ENCODE measurements at places on chromosomes 12 and 14.

GRCh38 chr14:105748204-105748578, 221.8 kb downstream of the TMEM121 start:
- DNase-seq, result no peak

GRCh38 chr14:102085948-102086708, 716 bp downstream of the HSP90AA1 start:
- peak; percentile 70 for DNase-seq

- DNase-seq, result no peak
These were observed 178.9 kb upstream of the BCL2L14 start for GRCh38 chr12:11891754-11892386.

- no peak for DNase-seq
These were observed 31.6 kb upstream of the FRS2 start for GRCh38 chr12:69438539-69438938.

DNA sequence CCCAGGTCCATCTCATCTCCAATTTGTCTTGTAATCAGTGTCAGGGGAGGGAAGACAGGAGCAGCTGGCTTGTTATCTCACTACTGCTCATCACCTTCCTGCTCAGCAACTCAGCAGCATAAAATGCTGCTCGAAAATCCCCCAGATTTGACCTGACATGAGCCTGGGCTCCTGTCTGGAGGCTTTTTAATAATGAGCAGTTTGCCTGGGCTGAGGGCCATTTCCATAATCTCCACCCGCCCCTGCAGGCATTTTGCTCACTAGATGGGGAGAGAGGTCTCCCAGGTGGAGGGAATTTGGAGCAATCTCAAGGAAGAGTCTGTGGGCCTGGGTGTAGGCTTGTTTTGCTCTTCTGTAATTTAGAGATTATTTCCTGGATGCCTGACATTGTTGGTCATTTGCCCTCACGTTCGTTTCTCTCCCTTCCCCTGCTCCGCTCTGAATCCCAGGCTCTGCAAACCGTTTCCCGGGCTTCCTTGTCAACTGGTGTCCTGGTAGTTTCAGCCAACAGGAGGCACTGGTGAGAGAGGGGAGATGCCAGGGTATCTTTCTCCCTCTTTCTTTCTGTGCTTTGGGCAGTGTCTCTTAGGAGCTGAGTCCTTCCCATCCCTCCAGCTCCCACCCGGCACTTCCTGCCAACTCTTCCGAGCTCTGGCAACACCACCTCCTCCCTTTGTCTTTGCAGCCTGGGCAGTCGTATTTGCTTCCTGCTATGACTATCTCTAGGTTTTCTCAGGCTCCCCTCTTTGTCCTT, 299.2 kb downstream of the GLT1D1 start:
- no peak for DNase-seq

DNA sequence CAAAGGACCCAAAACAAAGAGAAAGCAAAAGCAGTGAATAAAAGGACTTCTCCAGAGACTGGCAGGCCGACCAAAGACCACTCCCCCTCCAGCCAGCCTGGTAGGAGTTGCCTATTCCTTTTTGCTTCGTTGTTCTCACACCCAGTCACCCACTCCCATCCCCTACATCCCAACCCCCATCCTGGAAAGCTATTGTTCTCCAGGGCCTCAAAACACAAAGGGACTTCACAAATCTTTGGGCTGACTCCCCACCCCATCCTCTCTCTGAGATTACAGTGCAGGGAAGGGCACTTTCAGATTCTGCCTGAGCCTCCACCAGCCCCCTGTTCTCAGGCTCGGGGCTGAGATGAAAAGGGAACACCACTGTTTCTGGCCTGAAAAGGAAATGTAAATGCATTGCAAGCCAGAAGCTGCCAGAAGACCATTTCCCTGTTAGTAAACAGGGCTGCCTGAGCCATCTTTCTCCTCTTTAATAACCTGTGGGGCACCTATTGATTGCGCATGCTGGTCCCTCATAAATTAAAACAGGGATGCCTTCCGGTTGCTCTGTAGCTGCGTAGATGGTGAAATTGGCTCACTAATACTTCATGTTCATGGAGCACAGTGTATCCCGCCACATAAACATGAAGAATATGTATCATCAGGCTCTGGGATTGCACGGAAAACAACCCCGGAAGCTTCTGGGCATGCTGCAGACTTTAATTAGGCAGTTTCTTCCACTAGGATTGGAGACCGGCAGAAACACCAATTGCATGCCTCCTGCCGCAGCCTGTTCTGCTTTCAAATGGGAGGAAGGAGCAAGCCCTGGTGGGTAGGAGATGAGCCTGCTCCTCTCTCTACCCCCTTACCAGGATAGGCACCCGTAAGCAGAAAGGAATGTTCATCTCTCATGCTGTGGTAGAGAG, 130.3 kb upstream of the FUT8 start:
- DNase-seq, result no peak

- DNase-seq, result no peak
These were observed 7.7 kb downstream of the ALKBH2 start for GRCh38 chr12:109085590-109085989.

- peak; percentile 84 for DNase-seq
These were observed 717 bp downstream of the ORAI1 start for GRCh38 chr12:121626853-121627640.
